ENCODE measurements at places on chromosomes 6 and 20.

DNA sequence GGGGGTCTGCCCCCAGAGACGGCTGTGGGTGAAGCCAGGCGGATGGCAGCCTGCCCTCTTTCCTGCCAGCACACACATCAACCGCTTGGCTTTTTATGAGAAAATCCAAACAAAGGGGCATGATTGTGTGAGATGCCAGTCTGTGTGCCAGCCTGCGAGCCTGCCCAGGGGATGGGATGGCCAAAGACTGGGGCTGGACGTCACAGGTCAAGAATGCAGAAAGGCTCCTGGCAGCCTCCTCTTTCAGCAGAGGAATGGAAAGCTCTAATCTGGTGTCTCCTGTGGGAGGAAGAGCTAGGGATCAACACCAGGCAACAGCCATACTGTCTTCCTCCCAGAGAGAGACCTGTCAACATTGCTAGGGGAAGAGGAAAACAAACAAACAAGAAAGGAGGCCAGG is 15.8 kb downstream of the TUBB2B start:
- no peak for DNase-seq

DNA sequence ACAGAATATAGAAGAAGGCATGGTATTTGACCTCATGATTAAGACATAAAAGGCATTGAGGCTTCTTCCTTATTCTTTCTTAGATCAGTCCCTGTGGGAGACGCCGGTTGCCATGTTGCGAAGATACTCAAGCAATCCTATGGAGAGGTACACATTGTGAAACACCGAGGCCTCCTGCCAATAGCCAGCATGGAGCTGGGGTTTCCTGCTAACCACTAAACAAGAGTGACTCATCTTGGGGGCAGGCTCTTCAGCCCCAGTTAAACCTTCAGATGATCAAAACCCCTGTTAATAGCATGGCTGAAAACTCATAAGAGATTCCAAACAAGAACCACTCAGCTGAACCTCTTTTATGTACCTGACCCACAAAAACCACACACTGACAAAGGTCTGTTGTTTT is 478.8 kb downstream of the CD83 start:
- no peak for DNase-seq

GRCh38 chr6:144617191-144617590 is 332.1 kb downstream of the UTRN start:
- no peak for DNase-seq

DNA sequence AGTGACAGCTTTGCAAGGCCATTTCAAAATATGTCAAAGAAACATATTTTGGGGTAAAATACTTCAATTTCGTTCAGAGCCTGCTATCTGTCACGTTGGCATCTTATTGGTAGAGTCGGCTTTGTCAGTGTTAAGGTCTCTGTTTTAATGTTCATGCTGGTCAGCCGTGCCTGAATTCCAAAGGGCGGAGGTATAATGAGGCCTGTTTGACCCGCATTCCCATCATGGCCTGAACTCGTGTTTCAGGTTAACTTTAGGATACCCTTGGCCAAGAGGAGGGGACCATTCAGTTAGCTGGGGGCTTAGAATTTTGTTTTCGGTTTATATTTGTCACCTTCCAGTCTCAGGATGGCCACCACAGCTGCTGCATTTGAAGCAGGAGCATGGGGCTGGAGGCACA is 236.4 kb downstream of the NFATC2 start:
- DNase-seq, result no peak

DNA sequence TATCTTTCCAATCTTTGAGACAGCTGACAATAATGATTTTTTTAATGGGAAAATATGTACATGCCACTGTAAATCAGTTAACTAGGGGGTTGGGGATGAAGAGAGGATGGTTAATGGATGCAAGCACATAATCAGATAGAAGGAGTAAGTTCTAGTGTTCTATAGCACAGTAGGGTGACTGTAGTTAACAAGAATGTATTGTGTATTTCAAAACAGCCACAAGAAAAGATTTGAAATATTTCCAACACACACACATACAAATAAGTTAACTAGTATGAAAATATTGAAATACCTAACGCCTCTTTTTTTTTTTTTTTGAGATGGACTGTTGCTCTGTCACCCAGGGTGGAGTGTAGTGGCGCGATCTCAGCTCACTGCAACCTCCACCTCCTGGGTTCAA is 153.4 kb upstream of the SALL4 start:
- no peak for DNase-seq

GRCh38 chr6:90304308-90304707 is 7.7 kb upstream of the BACH2 start:
- DNase-seq, result no peak

DNA sequence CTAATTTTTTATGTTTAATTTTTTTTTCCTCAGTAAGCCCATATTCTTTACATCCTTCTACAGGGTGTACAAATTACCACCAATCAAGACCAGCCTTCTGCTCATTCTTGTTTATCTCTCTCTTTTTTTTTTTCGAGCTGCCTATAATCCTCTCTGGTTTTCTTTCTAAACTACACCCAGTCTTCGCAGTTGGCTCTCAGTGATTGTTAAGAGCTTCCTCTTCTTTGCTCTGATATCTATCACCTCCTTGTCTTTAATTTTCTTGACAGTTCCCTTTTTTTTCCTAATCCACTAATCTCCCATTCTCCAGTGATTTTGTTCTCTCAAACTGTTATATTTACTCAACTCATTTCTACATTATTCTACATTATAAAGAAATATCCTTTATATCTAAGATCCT is 38.5 kb upstream of the PTPRK start:
- DNase-seq, result no peak

GRCh38 chr6:128532136-128532535 is 11.7 kb upstream of the PTPRK start:
- DNase-seq, result no peak

GRCh38 chr6:125831659-125832058 is 40.9 kb downstream of the NCOA7 start:
- no peak for DNase-seq

- no peak for DNase-seq
These were observed 20.9 kb upstream of the PI3 start for GRCh38 chr20:45153752-45154151.

DNA sequence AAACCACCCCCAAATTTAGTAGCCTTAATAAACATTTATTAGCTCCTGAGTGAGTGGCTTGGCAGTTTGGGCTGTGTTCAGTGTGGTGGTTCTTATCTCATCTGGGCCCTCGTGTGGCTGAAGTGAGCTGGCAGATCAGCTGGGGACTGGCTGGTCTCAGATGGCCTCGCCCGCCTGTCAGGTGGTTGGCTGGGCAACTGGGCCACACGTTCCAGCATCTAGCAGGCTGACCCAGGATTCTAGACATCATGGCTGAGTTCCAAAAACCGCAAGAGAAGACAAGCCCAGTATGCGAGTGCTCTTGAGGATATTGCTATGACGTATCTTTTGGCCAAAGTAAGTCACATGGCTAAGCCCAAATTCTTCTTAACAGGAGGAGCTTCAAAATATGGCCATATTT is 28.9 kb downstream of the EIF2S2 start:
- no peak for DNase-seq

- no peak for DNase-seq
These were observed 891 bp upstream of the POU3F2 start for GRCh38 chr6:98833307-98834059.

DNA sequence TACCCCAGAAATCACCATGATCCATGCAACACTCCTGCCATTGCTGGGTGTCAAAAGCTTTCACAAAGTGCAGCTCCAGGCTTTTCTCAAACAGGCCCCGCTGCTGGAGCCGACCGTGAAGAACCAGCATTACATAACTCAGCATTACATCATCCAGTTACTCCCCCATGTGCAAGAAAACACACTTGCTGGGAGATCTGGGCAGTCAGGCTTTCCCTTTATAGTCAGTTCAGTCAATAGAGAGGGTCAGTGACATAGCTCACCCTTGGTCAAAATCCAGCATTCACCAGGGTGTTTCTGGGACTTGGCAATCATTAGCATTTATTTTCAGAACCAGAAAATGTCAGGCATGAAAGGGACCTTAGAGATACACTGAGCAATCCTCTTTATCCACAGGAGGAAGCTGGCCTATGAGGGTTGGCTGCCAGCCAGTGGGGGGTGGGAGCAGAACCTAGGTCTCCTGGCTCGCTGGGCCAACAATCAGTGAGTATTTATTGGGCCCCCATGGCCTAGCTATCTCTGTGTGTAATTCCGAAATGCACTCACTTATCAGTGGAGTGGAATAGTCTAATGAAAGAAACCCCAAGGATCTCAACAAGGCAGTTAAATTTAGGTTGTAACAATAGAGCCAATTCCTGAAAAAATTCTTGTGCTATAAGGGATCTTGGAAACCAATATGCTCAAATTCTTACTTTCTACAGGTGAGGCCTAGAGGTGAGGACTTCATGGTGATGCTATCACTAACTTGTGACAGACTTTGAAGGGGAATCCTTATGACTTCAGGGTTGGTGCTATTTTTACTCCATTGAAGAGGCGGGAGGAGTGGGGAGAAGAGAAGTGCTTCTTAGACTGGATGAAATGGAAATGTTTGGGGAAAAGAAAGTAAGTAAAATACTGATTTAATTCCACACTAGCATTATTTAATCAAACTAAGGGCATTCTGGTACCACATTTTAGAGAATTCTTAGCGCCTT is 54.6 kb downstream of the LYRM4 start:
- DNase-seq, result peak; percentile 63

DNA sequence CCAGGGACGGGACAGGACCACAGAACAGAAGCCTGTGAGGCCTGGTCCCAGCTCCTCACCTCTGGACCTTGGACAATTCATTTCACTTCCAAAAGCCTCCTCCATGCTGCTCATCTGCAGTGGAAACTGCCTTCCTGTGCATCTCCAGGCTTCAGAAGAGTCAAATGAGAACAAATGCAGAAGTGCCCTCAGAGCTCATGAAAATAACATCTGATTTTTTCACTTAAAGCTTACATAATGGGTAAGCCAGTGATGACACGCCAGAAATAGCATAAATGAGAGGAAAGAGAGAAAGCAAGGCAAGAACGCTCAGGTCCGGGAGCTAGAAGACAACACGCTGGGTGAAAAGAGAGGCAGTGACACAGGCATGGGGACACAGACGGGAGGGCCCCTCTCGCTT is 7.9 kb downstream of the CNKSR3 start:
- DNase-seq, result no peak

GRCh38 chr6:167559675-167560479 is 235.0 kb downstream of the TTLL2 start:
- no peak for DNase-seq

- DNase-seq, result no peak
These were observed at the start of gene SLC35F1 for GRCh38 chr6:117906958-117907600. SLC35F1 (plus strand) TSS chr6:117907264.

DNA sequence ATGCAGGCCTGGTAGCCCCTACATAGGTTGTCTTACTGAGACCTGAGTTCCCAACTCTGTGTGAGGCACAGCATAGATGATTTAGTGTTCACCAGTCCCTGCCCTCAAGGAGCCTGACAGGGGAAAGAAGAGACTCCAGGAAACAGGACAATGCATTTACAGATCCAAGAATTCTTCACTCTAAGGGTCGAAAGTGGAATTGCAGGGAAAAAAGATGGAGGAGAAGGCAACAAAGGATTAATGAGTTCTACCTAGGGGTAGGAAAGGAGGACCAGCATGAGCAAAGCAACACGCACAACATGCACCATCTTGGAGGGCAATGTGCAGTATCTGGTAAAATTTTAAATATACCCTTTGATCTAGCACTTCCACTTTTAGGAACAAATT is 5.9 kb downstream of the SPAG4 start:
- DNase-seq, result no peak

DNA sequence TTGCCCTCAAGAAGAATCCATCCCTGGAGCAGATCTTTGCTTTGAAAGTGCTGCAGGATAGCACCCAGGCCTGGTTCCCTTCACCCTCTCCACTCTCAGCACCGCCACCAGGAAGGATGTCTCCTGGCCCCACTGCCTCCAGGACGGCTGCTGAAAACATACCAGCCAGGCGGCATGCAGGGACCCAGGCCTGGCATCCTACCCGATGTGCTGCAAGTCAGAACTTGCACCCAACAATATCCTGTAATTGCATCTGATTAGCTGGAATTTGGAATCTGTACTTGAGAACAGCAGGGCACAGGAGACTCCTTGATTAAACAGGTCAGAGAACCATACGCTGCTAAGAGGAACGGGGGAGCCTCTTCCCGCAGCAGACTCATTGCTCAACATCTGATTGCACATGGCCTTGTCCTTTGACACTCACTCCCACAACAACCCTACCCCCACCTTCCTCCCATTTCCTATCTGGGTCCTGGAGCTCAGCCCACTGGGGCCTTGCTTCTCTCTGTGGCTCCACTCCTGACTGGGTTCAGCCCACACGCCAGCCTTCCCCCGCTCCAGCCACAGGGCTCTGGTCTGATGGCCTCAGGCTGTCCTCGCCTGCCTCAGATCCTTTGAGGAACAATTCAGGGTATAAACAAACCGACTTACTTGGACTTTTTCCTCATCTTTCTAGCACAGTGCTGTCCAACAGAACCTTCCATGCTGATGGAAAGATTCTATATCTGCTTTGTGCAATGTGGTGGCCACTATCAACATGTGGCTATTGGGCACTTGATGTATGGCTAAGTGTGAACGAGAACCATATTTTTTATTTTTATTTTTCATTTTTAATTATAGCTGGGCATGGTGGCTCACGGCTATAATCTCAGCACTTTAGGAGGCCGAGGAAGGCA is 78.0 kb downstream of the FGD2 start:
- no peak for DNase-seq

DNA sequence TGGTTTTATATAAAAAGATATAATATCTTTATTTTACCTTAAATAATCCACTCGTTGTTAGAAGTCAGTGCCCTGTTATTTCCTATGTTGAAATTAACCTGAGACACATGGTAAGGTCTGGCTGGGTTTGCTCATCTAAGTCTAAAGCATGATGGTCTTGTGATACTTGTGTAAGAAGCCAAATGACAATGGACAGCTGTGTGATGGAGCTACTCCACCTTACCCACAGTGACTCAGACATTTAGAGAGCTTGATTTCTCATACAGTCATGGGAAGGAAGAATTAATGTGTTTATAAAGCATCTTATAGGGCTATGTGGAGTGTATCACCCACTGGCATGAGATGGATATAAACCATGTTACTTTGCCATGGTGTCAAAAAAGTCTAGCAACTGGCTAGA is 11.7 kb downstream of the CTCFL start:
- no peak for DNase-seq

- no peak for DNase-seq
These were observed 27.2 kb downstream of the INSM1 start for GRCh38 chr20:20395087-20395486.

GRCh38 chr6:26045065-26045927 is 41.9 kb upstream of the HFE start:
- DNase-seq, result peak; percentile 82

DNA sequence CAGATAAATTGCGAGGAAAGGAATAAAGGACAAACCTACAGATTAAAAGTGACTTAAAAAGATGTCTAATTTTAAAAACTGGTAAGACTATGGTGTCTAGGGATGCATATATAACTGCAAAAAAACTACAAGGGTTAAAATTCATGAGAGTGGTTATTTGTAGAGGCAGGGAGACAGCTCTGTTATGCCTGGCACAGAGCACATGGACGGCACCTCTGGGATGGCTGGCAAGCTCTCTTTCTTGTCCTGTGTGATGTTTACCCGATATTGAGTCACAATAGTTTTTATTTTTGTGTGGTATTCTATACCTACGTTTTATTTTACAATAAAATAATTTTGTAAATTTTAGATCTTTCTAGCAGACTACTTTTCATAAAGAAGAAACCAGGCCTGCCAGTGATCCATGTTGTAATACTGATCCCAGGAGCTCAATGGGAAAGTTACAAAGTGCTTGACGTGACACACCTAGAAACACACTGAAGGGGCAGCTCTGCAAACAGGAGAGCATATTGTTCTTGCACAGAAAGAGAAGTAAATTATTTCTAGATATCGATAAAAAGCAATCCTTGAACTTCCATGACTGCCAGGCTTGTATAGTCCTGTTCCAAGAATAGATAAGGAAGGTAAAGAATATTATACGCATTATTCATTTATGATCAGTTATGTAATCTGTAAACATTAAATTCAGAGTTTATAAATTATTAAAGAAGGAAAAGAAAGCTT is 290.0 kb downstream of the PTPRK start:
- no peak for DNase-seq

All from cerebellar nuclear complex (tissue), 1 donor.